ENCODE measurements at places on chromosomes 13 and 19.

GRCh38 chr13:106814463-106814862 lies 246.5 kb upstream of the ARGLU1 start:
- no peak for DNase-seq

- DNase-seq, result no peak
These were observed 1.3 kb upstream of the RINL start for GRCh38 chr19:38879400-38879751.

DNA sequence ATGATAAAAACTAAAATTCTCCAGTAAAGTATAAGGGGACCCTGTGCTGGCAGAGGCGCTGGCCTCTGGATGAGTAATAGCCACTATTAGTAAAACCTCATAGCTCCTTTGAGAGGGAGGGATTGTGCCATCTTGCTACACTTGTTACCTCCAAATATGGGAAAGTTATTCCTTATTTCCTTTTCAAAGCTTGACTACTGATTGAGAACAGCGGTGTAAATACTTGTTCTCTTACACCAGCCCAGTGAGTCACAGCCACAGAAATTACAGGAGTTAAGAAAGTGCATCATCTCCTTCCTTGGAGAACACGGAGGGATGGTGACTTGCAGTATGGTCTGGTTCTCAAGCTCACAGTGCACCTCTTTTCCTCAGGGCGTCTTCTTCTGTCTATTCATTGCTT lies 379.0 kb downstream of the EFNB2 start:
- no peak for DNase-seq

DNA sequence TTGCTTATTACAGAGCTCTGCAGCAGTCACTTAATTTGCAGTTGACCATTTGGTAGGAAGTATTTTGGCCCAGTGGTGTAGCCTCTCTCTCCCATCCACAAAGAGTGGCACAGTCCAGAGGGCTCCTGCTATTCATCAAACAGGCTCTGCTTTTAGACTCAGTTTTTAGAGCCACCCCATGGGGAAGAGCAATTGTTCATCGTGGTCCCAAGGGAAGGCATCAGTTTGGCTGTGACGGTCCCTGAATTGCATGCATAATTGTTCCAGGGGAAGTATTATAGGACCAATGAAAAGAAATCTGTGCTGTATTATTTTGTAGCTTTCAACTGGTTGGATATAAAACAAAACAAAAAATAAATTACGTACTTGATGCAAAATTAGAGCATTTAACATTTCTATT lies 799.0 kb downstream of the DACH1 start:
- DNase-seq, result no peak

GRCh38 chr13:53206455-53206854 lies 177.8 kb downstream of the OLFM4 start:
- DNase-seq, result no peak

DNA sequence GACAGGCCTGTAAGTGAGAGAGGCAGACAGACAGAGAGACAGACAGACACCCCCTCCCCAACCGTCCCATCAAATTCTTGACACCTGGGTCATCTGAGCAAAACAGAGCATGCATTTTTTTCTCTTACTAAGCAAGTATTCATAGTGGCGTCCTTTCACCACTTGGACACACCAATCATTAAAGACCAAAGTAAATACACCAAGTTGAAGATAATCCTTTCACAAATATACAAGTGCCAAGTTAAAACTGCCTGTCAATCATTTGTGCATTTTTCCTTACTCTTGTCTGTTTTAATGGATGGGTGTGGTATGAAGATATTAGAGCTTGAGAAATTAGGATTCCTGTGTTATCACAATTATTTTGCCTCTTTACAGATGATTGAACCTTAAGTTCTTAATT lies 337.3 kb downstream of the ATP8A2 start:
- DNase-seq, result no peak

GRCh38 chr13:39023761-39024160 lies 14.1 kb downstream of the PROSER1 start:
- DNase-seq, result no peak

DNA sequence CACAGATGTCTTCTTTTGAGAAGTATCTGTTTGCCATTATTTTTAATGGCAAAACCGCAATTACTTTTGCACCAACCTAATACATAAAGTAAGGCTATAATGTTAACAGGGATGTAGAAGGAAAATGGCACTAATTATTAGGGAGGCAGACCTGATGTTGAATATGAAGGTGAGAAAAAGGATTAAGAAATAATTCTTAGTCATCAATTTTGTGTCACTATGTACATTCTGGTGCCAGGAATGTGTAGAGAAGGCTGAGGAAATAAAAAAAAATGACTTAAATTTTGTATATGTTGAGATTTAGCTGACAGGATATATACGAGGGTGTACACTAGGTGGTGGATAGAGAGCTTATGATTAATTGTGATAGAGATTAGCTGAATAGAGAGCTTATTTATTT lies 12.6 kb downstream of the ZNF585B start:
- DNase-seq, result no peak

DNA sequence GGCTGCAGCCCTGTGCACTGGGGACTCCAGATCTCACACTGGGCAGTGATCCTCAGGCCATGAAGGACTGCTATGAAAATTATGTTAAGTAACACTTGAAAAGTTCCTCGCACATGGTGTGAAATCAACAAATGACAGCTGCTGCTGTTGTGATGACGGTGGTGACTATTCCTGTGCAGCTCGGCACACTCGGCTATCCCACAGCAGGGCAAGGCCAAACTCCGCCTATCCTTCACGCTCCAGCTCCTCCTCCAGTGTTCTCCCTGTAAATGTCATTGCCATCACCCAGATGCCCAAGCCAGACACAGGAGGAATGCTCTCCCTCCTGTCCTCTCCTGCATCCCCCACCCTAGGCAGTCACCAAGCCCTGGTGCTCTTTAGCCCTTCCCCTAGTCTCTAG lies 31.3 kb downstream of the GRIK5 start:
- no peak for DNase-seq

- DNase-seq, result no peak
These were observed 19.0 kb downstream of the AKT2 start for GRCh38 chr19:40266119-40266518.

DNA sequence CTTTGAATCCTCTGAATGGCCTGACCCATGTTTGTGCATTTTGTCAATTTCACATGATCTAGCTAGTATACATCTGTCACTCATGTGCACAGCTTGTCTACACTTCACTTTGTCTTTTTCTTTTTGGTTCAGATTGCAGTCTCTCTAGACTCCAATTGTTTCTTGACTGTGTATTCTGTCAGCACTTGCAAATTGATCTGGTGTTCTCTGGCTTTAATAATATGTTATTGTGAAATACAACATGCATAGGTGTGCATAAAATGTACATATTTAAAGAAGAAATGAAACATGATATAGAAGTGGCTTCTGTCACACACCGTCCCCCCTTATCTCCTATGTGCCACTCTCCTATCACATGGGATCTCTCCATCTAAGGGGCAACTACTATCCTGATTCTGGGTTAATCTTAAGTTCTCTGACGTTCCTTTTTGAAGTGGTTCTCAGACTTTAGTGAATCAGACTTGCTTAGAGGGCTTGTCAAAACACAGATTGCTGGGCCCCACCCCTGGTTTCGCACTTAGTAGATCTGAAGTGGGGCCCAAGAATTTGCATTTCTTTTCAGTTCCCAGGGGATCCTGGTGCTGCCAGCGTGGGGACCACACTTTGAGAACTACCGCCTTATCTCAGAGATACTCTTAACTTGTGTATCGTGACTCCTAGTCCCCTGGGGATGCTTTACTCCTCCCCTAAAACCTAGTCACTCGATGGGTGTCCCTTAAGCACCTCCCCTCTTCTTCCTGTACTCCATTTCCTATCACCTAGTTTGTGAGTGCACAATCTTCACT lies 5.8 kb downstream of the KRTDAP start:
- no peak for DNase-seq

GRCh38 chr13:110443622-110444225 lies 117.8 kb downstream of the RAB20 start:
- no peak for DNase-seq

GRCh38 chr13:27534981-27535380 lies 84.6 kb upstream of the MTIF3 start:
- no peak for DNase-seq

DNA sequence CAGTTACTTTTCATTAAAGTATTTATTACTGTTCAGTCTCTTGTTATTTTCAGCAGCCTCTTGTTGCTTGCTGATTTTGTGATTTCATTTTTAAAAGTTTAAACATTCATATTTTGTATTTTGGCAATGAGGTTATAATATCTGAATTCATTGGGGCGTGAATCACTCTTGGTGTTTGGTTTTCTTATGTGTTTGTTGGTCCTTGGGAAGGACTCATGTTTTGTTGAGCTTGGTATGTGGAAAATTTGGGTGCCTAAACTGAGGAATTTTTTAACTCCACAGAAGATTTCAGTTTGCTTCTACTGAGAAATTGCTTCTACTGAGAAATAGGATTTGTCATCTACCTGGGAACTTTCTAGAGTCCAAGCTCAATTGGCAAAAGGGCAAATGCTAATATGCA lies 38.2 kb downstream of the PDS5B start:
- no peak for DNase-seq

DNA sequence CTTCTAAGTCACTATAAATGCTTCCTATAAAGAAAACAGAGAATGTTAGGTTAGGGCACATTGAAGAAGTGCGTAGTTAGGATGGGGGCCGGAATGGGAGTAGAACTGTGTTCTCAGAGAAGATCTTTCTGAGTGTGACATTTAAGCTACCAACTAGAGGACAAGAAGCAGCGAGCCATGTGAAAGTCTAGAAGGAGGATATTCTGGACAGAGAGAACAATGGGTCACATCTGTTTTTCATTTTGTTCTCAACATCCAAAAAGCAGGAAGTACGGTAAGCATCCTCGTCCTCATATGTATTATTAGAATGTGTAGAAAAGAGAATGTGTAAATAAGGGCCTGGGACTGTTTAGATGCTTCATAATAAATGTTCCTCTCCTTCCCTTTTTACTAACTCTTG lies 44.5 kb upstream of the PARP4 start:
- DNase-seq, result no peak

- no peak for DNase-seq
These were observed 13.0 kb downstream of the TFDP1 start for GRCh38 chr13:113597391-113598080.

DNA sequence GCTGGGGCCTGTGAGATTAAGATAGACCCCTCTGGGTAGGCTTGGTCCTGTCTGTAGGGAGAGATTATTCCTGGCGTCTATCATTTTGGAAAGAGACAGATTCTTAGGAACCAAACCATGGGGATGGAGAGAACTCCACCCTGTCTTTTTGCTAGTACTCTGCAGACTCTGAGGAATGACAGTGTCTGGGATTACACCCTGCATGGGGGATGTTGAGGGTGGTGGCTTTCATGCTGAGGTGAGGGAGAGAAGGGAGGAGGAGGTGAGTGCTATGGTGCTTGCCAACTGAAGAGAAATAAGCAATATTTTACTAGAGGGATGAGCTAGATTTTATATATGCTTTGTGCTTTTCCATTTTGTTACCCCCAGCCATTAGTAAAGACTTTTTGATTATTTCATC lies 74.5 kb upstream of the PCDH8 start:
- DNase-seq, result no peak

DNA sequence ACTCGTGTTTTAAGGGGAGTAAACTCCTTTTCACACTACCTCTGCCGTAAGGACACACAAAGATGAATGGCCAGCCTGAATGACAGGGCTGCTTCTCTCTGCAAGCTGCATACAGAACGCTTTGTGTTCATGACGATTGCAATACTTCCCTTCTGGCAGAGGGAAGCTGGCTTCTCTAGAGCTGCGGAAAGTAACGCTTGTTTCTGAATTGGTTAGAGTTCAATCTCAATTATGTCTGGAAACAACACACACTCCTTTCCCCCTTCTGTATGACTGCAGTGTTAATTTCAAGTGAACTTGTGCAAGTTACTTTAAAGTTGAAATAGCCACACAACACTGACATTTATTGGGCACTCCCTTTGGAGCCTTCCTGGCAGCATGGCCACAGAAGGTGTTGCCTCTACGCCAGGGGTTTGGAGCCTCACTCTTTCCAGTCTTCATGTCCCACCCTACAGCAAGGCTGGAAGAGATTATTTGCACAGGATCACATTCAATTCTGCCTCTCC lies 242.6 kb downstream of the NDFIP2 start:
- no peak for DNase-seq

- DNase-seq, result no peak
These were observed 665 bp downstream of the ZNF497 start for GRCh38 chr19:58361900-58362271.

GRCh38 chr13:94329754-94330551 lies 149.5 kb downstream of the DCT start:
- DNase-seq, result no peak

- DNase-seq, result no peak
These were observed 42.7 kb downstream of the SERP2 start for GRCh38 chr13:44416301-44416700.

GRCh38 chr19:47253467-47253881 lies 2.9 kb upstream of the CCDC9 start:
- DNase-seq, result no peak

- DNase-seq, result no peak
These were observed 406.3 kb downstream of the COG6 start for GRCh38 chr13:40061466-40062450.

GRCh38 chr19:11286312-11286974 lies 9.5 kb upstream of the TSPAN16 start:
- no peak for DNase-seq

- no peak for DNase-seq
These were observed 120.1 kb upstream of the GPR12 start for GRCh38 chr13:26880735-26881134.

- no peak for DNase-seq
These were observed 729 bp downstream of the STK11 start for GRCh38 chr19:1206150-1206863.

- no peak for DNase-seq
These were observed 6.4 kb downstream of the ZNF653 start for GRCh38 chr19:11499220-11499726.

DNA sequence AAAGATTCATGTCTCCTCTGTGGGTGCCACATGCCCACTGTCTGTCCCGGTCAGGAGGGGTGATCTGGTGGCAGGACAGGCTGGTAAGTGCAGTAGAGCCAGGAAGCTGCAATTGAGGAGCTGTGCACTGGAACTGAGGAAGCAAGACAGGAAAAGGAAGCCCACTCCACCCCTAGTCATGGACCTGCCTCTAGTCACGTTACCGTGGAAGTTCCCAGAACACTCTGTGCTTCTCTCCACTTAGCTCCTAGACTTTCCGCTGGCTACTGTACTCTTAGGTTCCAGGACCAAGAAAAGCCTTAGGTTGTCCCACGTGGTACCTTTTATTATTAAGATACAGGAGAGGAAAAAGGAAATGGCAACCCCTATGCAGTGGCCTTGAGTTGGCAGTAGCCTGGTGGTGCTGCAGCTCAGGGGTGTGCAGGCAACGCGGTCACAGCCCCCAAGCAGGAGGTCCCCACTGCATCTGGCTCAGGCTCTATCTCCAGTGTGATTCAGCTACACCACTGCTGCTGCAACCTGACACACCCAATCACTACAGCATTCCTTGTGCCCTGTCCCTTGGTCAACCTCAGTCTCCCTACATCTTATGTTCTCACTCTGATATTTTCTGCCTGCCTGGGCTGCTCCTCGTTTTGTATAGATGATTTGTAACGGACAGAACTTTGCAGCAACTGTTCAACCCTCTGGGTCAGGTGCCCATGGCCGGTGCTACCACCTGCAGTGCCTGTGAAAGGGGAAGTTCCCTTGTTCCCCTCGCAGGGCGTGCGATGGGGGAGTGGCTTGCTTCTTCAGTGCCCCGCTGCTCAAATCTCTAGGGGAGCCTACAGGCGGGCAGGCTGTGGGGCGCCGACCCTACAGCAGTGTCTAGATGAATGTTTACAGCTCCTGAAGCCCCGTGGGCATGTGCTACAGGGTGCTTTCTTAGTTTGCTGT lies 24.4 kb upstream of the GPR12 start:
- no peak for DNase-seq

Data from NK-92 treated with Interleukin-12 subunit alpha and Interleukin-12 subunit beta, amount 100 ng/mL, for 24 hours (cell line).